SW 1271 (cell line): ENCODE measurements at places on chromosomes 5 and 9.

DNA sequence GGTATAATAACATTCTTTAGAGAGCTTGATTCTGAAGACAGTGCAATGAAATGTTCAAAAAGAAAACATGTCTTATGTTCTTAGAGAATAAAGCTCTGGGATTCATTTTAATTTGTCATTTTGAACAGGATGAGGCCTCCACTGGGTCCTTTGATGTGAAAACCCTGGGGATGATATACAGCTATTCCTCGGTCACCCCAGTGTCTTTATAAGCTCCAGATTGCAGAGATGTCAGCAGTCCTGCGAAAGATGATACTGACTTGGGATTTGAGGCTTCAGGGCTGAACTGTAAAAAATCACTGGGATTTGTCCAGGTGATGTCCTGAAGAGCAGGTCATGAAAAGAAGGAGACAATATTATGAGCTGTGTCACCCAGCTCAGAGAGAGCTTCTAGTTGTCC lies 529.7 kb upstream of the ZNF608 start:
- DNase-seq: no peak

GRCh38 chr5:121257621-121258020 lies 594.1 kb upstream of the FTMT start:
- no peak for DNase-seq

DNA sequence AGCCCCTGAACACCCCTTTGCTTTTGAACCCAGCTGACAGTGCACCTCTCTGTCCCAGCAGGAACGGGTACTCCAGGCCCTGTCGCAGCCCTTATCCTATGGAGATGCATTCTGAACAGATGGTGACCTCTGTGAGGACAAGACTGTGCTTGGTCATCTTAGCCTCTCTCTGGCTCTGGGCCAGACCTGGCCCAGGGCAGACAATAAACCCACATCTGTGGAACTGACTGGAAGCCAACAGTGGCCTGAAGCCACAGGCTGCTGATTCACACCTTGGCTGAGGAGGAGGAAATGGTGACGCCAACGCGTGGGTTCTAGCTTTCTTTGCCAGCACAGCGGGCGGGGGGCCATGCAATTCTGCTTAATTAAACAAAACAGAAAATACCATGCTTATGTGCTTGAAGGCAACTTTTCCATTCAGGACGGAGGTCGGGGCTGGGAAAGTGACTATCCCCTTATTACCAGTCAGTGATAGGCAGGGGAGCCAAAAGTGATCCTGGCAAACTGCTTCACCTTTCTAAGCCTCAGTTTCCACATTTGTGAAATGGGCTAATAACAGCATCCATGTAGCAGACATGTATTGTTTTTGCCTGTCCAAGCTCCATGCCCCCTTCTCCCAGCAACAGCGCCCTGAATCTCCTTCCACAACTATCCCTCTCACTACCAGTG lies 10.8 kb downstream of the SH3PXD2B start:
- peak; percentile 48 for DNase-seq

DNA sequence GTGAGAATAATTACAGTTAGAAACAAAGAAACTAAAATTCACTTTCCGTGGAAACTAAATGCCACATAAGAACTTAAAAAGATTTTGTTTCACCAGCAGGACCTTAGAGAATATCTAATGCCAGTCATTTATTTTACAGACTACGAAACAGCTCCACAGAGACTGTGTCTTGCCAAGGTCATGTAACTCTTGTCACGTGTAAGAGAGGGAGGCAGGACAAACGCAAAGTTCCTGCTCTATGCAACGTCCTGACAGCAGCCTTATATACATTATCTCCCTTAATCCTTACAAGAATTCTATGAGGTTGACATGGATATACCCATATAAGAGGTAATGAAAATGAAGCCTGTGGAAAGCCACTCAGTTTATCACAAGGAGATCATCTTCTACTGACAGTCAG lies 39.4 kb downstream of the CTNNAL1 start:
- DNase-seq: no peak

DNA sequence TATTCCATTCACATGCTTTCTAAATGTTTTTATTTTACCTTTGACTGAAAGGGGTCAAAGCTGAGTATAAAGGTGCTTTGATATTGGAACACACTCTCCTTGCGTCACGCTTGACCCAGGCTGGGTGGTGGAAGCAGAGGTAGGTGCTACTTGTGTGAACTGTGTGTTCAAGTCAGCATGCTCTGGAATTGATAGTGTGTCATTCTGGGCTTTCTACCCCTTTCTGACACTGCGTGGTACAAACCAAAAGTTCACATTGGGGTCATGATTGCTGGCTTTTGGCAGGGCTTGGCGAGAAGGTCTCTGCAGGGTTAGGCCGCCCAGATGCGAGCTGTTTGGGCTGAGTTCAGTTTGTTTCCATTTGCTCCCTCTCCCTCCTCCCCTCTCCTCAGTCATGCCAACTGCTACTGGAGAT lies 131.8 kb downstream of the ADAMTSL1 start:
- no peak for DNase-seq

DNA sequence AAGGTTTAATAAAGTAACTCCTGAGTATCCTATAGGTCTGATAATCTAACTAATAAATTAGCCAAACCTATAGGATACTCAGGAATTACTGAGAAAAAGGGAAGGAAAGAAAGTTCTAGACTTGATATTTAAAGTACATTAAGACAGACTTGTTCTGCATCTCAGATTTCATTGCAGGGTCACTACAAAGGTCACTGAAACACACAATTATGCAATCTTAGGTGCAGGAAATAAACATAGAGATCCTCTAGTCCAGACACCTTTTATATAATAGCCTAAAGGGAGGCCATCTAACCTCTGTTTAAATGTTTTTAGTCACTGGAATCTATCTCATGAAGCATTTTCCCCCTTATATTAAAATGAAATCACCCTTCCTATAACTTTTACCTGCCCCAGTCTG lies 1215.7 kb downstream of the MAT2B start:
- DNase-seq: no peak

GRCh38 chr5:151255621-151256286 lies 2.8 kb downstream of the GM2A start:
- DNase-seq: no peak

GRCh38 chr5:74257645-74258313 lies 382.7 kb downstream of the ENC1 start:
- no peak for DNase-seq

GRCh38 chr5:40273936-40274335 lies 405.8 kb upstream of the PTGER4 start:
- DNase-seq: no peak

- DNase-seq: no peak
Measured at GRCh38 chr5:150401376-150402228, 11.1 kb downstream of the CD74 start.

GRCh38 chr5:32709750-32710549 lies 1.2 kb upstream of the NPR3 start:
- peak; percentile 36 for DNase-seq

DNA sequence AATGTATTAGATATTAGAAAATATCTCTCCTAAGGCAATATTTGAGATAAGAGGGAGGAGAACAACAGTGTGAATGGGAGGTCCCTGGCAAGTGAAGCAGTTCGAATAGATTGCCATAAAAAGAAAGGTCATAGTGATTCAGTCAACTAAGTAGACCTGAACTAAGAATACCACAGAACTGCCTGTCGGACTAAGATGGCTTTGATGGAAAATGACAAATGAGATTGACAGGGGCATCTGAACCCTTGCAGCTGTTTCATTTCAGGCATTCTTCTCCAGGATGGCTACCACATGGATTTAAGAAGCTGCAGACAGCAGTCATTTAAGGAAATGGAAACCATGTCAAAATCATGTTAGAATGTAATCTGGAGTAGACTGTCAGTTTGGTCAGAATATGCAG lies 308.4 kb upstream of the MEF2C start:
- no peak for DNase-seq

GRCh38 chr9:129964901-129965734 lies 77.9 kb downstream of the FNBP1 start:
- DNase-seq: no peak

DNA sequence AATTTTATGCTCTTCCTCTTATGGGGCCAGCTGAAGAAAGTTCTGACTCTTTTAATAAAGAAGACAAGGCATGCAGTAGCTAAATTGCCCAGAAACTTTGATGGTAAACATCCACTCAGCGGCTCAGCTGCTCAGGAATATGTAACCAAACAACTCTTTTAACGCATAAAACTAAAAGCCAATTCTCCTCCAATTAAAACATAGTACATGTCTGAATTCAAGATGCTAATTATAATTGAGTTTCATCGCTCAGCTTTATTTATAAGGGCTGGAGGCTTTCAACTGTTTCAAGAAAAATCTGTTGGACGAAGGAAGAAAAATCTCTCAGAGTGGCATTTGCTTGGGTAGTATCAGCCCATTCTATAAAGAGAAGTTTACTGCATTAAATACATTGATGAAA lies 359.5 kb downstream of the PTPRD start:
- no peak for DNase-seq

- DNase-seq: no peak
Measured at GRCh38 chr5:114325541-114325940, 36.3 kb upstream of the KCNN2 start.

DNA sequence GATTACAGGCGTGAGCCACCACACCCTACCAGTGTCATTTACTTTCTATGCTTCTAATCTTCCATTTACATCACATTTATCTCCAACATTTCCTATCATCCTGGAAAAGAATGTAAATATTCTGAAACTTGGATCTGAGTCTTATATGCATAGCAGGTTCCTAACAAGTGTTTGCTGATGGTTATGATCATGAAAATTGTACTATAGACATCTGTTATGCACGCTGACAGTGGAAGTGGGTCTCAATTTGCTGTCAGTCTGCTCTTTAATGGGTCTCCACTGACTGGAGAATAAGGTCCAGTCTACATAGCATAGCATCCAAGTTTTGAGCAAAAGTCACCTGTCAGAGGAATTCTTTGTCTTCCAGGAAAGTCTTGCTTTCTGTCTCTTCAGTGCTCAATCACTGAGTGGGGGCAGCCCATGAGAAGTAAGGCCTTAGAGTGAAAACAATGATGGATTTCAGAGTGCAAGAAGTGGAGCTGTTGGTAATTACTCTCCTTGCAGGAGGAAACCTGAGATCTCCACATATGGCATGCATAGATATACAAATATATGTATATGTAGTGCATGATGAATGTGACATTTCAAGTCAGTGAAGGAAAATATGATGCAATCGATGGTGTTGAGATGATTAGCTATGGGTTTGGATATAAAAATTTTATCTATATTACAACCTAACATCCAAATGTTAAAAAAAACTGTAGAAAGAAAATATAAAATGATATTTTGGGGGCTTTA lies 29.2 kb upstream of the MSANTD3 start:
- no peak for DNase-seq

DNA sequence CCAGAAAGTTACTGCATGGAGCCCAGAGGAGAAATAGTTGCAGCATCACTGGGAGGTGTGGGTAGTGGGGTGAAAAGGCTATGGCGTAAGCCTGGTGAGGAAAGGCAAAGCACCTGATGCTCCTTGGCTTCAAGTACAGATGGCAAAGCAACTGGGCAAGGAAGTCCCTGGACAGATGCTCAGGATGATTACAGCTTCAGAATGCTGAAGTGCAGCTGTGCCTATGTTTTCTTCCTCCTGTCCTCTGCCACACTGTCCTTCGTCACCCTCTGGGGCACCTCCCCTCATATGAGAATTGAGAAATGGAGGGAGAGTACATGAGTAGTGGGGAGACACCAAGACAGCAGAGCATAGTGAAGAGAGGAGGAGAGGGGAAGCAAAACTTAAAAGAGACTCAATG lies 328.0 kb downstream of the PDE4D start:
- no peak for DNase-seq

- no peak for DNase-seq
Measured at GRCh38 chr9:93807166-93808074, 147.7 kb downstream of the BARX1 start.

DNA sequence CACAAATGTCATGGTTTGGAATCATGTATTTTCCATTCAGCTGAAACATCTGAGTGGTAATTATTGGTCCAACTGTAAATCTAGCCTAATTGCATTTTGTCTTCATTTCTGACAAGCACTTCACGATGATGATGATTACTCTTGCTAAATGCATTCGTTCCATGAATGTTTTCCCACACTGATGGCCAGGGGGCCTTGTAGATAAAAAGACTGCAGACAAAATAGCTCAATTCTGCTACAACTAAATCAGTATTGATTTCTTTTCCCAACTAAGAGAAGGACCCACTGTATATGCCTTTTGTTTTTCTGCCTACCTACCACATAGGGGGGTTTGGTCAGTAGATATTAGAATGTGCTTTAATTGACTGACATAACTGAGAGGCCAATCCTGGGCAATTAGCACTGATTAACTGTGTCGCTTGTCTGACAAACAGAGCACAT lies 1351.3 kb upstream of the NUDT12 start:
- DNase-seq: no peak
